ENCODE measurements at places on chromosomes 7 and 10. TPM values are rescaled to one million over a fixed set of nuclear protein-coding genes. Genes with fewer than 3 reads are reported as not detected.
A peak's percentile ranks its signal among the peaks of the same experiment; 100 is the strongest.

GRCh38 chr10:26391701-26392695 lies 46.1 kb upstream of the APBB1IP start:
- DNase-seq = peak; percentile 40

DNA sequence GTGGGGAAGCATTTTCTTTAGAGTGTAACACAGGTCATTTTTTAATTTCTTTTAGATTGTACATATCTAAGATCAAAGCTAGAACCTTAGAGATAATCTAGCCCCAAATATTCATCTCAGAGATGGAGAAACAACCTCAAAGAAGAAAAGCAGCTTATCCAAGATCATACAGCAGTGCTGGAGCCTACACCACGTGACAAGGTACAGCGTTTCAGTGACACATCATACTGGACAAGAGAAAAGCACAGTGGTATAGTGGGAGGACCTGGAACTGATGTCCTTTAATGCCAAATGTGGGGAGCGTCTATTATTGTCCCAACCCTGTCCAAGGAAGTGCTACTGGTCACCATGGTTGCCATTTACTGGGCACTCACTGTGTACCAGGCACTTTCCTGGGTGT lies 445.8 kb downstream of the RPS24 start:
- DNase-seq = no peak

- no peak for DNase-seq
These were observed 724.6 kb upstream of the CELF2 start for GRCh38 chr10:10293041-10293440.

GRCh38 chr7:108580298-108580697 lies 10.6 kb downstream of the DNAJB9 start:
- no peak for DNase-seq

DNA sequence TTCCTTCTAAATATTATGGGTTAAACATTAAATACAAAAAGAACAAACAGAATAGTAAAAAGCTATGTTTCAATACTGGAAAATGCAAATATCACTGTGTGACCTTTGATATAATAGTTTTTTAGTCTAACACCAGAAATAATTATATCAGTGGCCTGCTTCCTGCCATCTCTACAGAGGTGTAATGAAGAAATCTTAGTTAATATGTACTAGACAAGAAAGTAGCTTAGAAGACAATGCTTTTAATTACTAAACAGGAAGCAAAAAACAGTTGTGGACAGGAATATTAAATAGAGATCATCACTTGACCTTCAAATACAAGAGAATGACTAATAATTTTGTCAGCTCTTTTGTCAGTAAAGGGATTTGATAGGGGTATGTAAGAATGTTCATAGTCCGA lies 47.4 kb upstream of the LRRN3 start:
- no peak for DNase-seq

DNA sequence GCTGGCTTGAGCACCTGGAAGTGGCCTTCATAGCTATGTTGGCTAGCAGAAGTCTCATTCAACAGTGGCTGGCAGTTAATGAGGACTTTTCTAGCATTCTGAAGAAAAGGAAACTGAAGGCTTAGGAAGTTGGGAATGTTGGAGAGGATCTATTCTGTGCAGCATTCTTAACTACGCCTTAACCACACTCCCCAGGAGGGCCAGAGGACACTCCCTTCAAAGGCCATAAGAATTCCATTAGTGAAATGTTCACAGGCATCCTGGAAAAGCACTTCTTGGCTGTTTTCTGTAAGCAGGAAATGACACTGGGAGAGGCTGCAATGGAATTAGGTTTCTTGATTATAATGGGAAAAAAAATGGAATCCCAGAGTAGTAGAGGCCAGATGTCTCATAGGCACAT lies 188.9 kb downstream of the ARHGAP12 start:
- no peak for DNase-seq

GRCh38 chr7:105402221-105403095 lies 13.7 kb upstream of the SRPK2 start:
- DNase-seq = no peak

DNA sequence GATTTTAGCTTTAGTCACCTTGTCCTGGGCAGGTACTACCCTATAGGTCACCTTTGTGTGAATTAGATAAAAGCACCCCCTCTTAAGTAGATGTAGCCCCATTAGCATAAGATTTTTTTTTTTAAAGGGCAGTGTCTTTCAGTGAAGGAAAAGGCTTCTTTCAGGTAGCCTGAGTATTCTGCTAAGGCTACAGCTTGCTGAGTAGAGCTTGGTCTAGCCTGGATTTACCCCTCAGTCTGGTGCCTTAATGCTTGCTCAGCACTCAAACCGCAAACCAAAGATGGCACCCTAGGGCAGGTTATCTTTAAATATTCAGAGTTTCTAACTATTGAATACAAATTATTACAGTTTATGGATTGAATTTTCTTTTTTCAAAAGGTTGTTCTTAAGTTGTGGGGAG lies 83.4 kb downstream of the GLCCI1 start:
- DNase-seq = no peak

GRCh38 chr10:3374914-3375313 lies 202.3 kb upstream of the PITRM1 start:
- no peak for DNase-seq

GRCh38 chr7:106033735-106034134 lies 70.7 kb downstream of the CDHR3 start:
- no peak for DNase-seq

Gene SLC26A3
- not detected for polyA plus RNA-seq

Gene SUGCT
- polyA plus RNA-seq = 2.8 TPM

Gene UNC5B
- 18.9 TPM for polyA plus RNA-seq

DNA sequence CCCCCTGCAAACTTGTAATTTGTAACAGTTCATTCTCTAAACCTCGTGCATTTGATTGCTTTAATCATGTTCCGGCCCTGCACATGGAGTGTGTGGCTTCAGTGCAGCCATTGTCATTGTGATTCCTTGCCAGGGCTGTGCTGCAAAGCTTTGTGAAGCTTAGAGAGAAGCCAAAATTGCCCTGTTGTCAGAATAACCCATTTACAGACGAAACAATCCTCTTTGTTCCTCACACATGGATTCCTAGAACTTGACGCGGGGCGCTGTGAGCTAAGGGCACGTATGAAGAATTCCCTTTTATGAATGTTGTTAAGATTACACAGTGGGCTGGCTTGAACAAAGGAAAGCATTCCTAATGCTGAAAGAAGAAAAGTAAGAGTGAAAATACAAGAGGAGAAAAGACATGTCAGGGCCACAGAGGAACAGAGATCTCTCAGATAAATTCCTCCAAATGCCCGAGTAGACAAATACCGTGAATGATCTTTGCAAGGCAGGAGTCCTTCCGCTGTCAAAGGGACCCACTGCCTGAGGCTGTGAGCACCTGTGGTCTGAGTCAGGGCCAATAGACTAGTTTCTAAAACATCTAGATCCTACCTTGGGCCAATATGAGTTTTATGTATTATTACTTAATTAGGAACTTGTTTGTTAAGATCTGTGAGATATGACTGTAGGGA lies 205.4 kb upstream of the C7orf33 start:
- no peak for DNase-seq

Gene IL2RA
- polyA plus RNA-seq = 0.36 TPM

- no peak for DNase-seq
These were observed 2.0 kb downstream of the NFKB2 start for GRCh38 chr10:102397222-102398171.

- DNase-seq = no peak
These were observed 146.6 kb downstream of the CTNNA3 start for GRCh38 chr10:67549390-67549789.

DNA sequence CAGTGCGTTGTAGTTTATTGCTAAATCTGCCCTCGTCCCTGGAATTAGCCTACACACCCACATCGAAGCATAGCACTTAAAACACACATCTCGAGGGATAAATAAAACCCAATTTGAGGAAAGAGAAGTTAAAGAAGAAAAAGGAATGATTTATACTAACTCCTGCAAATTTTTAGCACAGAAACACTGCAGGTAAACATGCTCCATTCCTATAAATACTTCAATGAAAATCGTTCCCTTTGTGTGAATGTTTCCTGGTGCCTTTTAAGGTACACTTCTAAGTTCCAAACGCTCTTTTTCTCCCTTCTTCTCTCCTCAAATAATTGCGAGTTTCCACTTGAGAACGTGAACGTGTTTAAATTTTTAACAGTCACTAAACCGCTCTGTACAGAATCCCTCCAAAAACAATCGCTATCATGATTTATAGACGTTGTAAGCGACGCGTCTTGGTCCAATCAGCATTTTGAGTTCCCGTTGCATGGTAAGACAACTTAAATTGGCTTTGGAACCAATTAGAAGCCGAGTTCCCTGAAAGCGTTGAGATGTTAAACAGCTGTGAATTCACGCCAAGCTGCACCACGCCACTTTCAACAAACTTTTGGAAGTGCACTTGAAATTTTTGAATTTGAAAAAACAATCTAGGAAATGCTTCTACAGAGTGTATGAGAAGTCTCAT lies 12.5 kb upstream of the EBLN1 start:
- no peak for DNase-seq

Gene CTTNBP2
- 17.5 TPM for polyA plus RNA-seq

Gene GALNT17
- polyA plus RNA-seq = 15.8 TPM

Gene DPCD
- 27.6 TPM for polyA plus RNA-seq

GRCh38 chr7:97130417-97131139 lies 13.1 kb downstream of the SDHAF3 start:
- DNase-seq = no peak

DNA sequence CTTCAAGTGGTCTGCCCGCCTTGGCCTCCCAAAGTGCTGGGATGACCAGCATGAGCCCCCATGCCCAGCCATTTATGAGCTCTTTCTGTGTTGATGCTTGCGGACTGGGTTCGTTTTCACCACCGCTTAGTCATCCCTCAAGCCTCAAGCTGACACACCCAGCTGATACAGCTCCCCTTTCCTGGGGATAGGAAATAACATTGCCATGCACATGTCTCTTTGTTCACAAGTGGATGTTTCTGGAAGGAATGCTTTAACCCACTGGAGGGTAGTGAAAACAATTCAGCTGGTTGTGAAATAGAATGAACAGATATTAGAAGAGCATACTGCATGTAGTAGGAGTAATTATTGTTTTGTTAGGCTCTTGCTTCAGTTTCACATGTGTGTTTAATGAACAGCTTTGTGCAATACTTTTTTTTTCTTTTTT lies 8.5 kb upstream of the METTL27 start:
- DNase-seq = peak; percentile 24

Gene UPK3BL2
- polyA plus RNA-seq = 13.3 TPM

Gene PCGF5
- polyA plus RNA-seq = 20.9 TPM

DNA sequence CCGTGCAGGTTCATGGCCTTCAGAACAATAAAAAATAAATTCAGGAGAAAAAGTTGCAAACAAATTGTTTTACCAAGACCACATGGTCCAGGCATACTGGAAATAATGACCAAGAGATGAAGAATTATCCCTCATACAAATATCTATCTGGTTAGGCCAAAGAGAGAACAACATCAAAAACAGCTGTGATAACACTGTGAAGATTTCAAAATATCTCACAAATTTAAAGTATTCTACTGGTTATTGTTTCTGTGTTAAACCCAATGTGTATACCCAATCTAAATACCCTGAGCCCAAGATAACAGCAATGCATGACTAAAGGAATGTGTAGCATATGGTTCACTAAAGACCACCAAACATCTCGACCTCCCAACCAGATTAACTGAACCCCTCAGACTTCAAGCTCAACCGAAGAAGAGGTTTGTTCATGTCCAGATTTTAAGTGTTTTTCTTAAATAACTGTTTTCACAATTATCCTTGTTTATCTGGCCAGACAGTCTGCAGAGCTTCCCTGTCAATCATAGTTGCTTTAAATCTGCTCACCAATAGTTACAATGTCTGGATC lies 10.9 kb downstream of the OR9A2 start:
- no peak for DNase-seq

DNA sequence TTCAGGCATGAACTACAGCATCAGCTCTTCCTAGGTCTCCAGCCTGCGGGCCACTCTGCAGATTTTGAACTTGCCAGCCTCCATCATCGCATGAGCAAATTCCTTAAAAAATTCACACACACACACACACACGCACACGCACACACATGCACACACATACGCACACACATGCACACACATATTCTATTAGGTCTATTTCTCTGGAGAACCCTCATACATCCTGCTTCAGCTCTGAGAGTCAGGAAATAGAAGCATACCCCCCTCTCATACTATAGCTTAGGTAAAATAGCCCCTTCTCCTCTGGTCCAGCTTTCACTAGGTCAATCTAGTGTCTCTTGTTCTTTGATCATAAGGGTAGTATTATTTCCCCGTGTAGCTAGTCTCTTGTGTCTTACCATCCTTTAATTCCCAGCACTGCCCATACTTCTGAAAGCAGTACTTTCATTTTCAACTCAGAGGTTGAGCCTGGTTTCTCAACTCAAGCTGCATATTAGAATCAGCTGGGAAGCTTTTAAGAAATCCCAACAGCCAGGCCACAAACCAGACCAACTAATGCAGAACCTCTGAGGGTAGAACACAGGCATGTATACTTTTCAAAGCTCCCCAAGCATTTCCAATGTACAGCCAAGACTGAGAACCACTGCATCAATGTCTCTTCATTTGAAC lies 30.9 kb upstream of the ITGB8 start:
- no peak for DNase-seq

GRCh38 chr10:112732277-112732921 lies 217.6 kb upstream of the TCF7L2 start:
- no peak for DNase-seq

- DNase-seq = peak; percentile 55
These were observed 1.7 kb downstream of the SFXN3 start for GRCh38 chr10:101032637-101033224.

Gene TAS2R4
- 6.3 TPM for polyA plus RNA-seq

Gene TDRD1
- polyA plus RNA-seq = 0.24 TPM

- no peak for DNase-seq
These were observed 2.0 kb upstream of the TNS3 start for GRCh38 chr7:47583739-47584535.

- no peak for DNase-seq
These were observed 259.5 kb upstream of the NPY start for GRCh38 chr7:24024276-24025068.

DNA sequence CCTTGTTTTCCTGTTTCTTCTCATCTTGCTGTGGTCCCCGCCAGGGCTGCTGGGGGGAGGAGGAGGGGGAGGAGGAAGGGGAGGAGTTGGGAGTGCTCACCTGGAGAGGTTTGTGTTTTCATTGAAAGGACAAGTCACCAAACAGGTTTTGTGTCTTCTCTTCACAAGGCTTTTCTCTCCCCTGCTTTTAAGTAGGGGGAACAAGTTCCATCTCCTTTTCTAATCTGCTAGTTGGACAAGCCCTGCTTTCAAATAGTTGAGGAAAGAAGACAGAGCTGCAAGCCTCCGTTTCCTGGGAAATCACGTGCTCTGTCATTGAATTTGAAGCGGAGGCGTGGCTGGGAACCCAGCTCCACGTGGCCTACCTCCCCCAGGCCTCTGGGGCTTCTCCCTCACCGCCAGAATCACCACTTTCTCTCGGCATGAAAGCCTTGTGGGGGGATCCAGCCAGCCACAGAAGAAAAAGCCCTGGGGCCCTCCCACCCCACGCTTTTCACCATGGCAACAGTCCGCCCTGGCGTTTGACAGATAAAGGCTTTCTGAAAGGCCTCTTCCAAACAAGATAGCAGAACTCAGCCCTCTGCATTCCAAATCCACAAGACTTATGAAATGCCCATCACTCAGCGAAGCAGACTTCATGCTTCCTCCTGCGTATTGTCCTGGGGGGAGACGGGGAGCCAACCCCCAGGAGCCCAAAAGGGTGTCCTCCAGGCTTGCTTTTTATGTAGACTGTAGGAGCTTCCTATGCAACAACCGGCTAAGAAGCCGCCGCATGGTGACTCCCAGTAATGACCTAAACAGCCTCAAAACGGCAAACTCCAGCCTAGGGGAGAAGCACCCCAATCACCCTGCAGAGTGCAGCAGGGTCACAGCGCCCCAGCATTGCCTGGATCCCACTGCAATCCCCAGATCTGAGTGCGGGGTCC lies 51.7 kb downstream of the PROSER2 start:
- peak; percentile 74 for DNase-seq

GRCh38 chr10:112375721-112376395 lies 1.9 kb downstream of the ACSL5 start:
- DNase-seq = no peak

Gene TUBB8
- 0.62 TPM for polyA plus RNA-seq

Gene FIS1
- polyA plus RNA-seq = 116 TPM
